ENCODE measurements at places on chromosomes 4 and X.

DNA sequence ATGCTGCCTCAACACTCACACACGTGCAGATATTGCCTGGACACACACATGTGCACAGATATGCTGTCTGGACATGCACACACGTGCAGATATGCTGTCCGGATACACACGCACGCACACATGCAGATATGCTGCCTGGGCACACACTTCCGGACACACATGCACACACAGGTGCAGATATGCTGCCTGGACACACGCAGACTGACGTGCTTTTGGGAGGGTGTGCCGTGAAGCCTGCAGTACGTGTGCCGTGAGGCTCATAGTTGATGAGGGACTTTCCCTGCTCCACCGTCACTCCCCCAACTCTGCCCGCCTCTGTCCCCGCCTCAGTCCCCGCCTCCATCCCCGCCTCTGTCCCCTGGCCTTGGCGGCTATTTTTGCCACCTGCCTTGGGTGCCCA lies 14.7 kb downstream of the FGFRL1 start:
- DNase-seq = no peak

- no peak for DNase-seq
Measured at GRCh38 chr4:122007016-122007415, 55.2 kb upstream of the TRPC3 start.

- peak; percentile 91 for DNase-seq
Measured at GRCh38 chr4:8241895-8242696, 27.5 kb upstream of the HTRA3 start.

DNA sequence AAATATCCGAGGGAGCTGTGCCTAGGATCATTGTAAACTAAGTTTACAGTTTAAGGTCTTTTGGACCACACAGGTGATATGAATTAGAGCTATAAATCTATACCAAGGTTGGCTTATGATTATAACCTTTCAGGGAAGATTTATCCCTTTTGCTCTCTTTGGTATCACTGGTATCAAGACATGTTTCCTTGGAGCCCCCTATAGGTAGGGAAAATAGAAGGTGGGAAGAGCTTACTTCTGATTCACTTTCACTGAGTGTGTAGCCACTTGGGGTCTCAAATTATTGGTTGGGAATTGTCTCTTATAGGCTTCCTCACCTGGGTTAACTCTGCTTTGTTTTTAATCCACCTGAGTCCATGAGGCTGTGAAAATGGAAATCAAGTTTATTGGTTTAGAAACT lies 262.1 kb upstream of the NR3C2 start:
- no peak for DNase-seq

DNA sequence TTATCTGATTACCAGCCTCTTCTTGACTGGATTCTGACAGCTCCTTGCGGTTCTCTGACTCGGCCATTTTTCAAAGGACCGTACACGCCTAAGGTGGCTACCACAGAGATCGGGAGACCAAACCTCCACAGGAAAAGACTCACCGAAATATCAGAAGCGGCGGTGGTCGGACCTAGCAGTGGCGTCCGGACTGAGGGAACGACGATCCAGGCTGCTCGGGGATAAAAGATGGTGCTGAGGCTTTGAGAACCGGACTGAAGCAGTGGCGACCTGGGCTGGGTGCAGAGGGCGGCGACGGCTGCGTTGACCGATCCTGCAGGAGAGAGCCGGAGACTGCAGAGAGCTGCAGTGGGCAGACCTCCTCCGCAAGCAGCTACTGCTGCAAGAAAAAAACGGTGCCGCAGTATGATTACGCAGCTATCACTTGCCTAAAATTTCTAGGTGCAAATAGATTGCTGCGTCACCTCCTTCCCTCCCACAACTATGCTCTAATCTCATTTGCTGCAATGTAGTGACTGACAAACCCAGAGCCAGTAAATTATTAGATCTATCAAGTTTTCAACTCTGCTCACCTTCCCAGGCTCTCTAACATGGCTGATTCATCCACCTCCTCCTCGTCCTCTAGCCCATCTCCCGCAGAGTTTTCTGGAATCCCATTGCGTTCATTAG lies at the start of gene NAP1L2:
NAP1L2 (minus strand) TSS at position 426 of the 669 bp plus-strand sequence; CDS start at position 67, 359 bp downstream.
- peak; percentile 3 for DNase-seq

DNA sequence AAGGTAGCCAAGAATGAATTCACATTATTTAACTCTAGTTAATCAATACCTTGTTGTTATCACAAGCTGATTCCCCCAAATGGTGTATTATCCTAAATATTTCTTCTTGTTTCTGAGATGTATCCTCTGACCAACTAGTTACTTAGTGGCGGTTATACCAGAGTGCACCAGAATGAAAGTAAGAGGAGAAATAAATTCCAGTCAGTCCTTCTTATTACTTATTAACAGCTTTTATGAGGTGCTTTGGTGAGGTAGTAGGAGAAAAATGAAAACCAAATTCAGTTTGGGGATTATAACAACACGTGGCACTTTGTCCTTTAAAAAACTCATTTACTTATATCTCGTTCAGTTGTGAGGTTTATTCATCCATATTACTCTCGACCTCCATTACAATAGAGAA lies 101.9 kb downstream of the AMMECR1 start:
- DNase-seq = no peak

DNA sequence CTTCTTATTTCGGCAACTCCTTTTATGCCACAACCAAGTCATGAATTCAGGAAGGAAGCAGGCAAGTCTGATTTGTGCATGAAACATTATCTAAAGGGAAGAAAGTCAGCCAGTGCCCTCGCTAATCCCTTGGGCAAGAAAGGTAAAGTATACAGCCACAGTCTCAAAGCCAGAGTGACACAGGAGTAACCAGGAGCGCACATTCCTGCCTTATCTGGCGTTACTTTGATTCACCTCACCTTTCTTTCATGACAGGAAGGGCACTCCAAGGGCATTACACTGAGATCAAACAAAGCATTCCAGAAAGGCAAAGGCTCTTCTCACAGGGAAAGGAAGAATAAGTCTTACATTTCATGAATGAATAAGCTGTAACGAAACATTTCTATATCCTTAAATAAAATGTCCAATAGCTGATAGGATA lies 38.8 kb downstream of the FAT1 start:
- no peak for DNase-seq

DNA sequence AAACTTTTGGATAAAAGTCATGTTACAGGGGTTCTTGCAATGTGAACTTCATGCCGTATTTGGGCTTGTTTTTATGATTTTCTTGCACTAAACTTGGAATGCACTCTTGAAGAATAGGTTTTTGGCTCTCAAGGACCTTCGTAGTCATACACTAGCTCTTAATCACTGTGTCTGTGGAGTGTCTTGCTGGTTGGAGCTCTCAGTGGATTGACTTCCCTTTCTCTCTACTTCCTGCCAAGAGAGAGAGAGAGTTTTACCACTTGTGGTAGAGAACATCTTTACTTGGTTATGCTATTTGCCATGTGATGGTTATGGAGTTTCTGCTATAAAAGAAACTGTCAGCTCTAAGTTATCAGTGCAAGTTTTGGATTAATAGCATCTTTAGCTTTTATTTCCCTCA lies 112.4 kb downstream of the BMPR1B start:
- no peak for DNase-seq

- no peak for DNase-seq
Measured at GRCh38 chr4:174324725-174325124, 41.0 kb downstream of the CEP44 start.

DNA sequence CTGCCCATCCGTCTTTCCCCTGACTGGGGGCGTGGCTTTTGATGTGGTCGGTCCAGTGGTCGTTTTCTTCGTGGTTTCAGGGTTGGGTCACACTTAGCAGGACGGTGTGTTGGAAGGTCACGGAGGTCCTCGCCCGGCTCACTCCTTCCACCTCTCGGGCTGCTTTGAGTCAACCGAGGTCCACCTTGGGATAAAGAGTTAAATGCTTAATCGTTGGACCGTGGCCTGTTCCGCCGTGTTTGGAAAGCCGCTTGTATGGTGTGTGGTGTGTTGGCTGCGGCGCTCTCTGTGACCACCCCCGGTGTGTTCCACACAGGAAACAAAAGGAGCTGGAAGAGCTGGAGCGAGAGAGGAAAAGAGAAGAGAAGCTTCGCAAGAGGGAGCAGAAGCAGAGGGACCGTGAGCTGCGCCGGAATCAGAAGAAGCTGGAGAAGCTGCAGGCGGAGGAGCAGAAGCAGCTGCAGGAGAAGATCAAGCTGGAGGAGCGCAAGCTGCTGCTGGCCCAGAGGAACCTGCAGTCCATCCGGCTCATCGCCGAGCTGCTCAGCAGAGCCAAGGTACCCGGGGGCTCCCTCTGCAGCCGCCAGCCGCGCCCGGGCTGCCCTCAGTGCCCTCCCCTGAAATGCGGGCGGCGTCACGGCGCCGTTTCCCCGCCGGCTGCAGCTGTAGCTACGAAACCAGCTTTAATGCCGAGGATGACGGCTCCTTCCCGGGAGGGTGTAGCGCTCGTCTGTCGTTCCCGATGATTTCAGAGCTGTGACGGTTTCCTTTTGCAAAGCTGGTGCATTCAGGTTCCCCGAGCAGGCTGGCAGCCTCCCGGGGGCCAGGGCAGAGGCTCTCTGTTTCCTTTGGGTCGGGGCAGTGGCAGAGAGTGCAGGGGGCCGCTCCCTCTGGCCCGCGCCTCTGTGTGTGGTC lies 7.7 kb downstream of the AKAP17A start:
- no peak for DNase-seq

DNA sequence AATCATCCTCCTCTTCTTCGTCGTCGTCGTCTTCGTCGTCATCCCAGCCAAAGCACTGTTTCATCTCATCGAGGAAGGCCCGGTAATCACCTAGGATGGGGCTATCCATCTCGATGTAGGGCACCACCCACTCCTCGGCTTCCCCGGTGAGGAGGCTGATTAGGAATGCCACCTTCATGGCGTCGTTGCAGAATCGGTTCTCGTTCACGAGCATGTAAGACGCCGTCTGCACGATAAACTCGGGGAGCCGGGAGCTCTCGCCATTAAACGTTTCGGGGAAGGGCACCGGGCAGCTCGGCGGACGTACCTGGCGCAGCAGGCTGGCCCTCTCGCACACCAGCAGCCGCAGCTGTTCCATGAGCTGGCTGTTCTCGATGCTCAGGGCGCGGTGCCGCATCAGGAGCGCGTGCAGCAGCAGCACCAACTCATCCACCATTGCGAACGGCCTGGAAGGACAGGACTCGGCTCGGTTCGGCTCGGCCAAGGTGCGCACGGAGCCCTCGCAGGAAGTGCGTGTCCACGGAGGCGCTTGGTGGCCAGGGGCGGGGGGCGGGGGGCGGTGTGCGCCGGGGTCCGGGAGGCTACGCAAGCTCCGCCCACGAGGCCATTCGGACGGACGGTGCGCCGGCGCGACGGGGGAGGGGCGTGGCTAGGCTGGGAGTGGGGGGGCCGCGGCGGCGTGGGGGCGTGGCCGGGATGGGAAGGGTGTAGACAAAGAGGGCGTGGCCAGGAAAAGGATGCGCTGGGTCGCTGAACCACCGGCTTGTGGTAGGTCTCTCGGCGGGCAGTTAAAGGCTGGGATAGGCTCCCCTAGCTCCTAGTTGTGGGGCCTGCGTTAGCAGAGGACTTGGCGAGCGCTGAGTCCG lies at the start of gene LDOC1:
LDOC1 (minus strand) TSS at position 544 of the 866 bp plus-strand sequence; CDS start at position 436, 108 bp downstream.
- DNase-seq = no peak

- DNase-seq = no peak
Measured at GRCh38 chrX:153627675-153628111, 19.3 kb upstream of the DUSP9 start.

- DNase-seq = no peak
Measured at GRCh38 chr4:48228949-48229348, 40.7 kb downstream of the TEC start.

DNA sequence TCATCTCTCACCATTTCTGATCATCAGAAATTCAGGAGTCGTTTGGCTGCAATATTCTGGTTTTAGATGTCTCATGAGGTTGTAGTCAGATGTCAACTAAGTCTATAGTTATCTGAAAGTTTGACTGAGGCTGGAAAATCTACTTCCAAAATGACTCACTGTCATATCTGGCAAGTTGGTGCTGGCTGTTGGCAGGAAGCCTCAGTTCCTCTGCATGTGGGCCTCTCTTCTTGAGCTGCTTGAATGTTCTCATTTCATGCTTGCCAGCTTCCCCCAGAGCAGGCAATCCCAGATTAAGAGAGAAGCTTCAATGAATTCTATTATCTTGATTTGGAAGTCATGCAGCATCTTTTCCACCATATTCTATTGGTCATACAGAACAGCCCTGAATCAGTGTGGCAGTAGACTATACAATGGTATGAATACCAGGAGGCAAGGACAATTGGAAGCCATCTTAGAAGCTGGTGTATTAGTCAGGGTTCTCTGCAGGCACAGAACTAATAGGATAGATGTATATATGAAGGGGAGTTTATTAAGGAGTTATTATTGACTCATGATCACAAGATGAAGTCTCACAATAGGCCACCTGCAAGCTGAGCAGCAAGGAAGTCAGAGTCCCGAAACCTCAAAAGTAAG lies 46.8 kb upstream of the ELF2 start:
- peak; percentile 25 for DNase-seq

DNA sequence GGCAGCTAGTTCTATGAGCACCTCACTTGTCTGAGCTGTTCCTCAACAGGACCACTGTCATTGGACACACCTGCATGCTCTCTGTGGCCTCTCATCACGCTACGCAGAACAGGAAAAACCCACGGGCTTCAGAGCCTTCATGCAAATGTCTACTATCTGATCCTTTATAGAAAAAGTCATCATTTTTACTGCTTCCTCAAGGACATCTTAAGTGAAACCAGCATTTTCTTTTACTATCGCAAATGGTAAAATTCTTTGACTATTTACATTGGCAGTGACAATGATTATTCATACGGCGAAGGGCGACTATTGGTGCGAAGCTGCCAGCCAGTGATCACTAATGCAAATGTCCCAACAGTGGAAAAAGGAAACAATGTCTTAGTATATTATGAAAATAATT lies 147.0 kb downstream of the AFAP1 start:
- DNase-seq = no peak

- DNase-seq = peak; percentile 48
Measured at GRCh38 chr4:95547715-95548471, 880 bp downstream of the UNC5C start.

DNA sequence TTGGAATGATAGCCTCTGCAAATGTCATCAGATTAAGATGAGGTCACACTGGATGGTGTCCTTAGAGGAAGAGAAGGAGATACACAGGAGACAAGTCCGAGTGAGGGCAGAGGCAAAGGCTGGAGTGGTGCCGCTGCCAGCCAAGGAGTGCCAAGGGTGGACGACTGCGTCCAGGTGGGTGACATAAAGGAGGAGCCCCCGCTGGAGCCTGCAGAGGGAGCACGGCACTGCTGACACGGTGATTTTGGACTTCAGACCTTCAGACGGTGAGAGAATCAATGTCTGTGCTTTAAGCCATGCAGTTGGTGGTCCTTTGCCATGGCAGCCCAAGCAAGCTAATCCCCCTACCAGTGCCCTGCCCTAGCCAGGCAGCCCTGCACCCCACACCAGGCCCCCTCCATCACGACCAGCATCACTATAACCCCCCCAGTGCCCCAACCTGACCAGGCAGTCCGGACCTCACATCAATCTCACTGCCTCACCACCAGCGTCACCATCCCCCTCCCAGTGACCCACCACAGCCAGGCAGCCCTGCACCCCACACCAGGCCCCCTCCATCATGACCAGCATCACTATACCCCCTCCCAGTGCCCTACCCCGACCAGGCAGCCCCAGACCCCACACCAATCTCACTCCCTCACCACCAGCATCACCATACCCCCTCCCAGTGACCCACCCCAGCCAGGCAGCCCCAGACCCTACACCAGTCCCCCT lies 130.0 kb downstream of the HMX1 start:
- no peak for DNase-seq

- DNase-seq = no peak
Measured at GRCh38 chr4:38870098-38870808, 2.6 kb downstream of the FAM114A1 start.

Data from NB4 (cell line).